ENCODE measurements at places on chromosomes 7 and 10.

DNA sequence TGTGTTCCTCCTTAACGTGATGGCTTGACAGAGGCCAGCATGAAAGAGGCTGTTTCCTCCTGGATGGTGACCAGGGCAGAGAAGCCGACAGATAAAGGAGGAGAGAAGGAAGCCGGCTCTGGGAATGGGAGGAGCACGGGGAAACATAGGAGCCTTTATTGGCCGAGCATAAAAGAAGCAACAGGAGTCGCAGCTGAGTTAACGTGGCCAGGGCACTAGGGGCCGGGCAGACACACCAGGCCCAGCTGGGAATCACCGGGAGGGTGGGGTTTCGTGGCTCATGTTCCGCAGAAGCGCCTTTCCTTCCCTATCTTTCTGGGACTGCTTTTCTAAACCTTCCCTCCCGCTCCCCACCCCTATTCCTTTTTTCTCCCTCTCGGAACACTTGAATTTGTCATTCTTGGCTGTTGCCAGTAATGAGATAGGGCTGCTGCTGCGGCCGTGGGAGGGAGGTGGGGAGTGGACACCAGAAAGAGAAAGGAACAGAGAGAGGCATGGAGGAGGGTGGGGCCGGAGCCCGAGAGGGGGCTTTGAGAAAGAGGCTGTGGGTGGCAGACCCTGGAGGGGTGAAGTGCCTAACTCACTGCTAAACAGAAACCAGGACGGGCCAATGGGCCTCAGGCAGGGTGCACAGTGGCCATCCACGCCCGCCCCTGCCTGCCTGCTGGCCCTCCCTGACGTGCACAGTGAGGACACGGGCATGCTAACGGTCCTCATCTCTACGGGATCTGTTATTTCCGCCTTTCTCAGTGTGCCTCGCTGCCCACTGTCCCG, 65.2 kb downstream of the COL13A1 start:
- DNase-seq: peak; percentile 49

DNA sequence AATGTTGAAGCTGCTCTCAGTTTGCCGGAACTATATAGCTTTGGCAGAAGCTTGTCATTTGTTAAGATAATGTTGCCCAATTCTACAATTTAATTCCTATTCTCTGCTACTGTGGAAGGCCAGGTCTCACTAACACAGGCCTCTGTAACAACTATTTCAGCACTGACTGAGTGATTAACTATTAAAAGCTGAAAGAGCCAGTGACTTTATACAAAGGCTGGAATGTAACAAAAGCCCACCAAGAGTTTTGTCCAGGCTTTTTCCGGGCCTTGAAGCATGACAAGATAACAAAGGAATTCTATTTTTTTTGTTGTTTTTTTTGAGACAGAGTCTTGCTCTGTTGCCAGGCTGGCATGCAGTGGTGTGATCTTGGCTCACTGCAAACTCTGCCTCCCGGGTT, 795.6 kb downstream of the PHTF2 start:
- DNase-seq: no peak

DNA sequence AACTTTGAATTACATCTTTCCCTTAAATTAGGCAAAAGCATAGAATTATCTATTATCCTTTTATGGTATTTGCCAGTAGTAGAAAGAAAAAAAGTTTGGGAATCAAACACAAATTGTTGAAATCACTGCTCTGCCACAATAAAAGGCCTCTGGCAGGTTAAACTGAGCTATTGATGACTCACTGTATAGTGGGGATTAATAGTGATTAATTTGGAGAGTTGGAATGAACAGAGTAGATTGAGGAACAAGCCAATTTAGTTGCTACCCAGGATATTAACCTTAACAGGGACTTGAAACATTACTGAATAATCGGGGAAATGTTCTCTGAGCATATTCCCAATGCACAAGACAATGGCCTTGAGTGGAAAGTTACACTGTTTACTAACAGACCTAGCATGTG, 33.1 kb downstream of the MASTL start:
- no peak for DNase-seq

DNA sequence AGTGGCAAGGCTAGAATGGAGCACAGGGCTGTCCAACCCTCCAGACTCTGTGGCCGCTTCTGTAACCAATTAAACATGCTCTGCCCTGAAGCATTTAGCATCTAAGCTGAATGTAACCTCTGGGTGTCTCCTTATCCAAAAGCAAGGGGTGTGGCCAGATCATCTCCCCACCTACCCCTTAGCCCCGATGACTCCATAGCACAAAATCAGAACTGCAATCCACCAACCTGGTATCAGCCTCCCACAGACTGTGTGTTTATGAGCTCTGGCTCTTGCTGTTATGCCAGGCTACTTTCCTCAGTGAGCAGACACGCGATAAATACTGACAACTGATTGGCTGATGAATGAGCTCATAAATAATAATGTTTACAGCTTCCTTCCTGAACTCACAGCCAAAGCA, 3.2 kb downstream of the FRMD4A start:
- DNase-seq: no peak

DNA sequence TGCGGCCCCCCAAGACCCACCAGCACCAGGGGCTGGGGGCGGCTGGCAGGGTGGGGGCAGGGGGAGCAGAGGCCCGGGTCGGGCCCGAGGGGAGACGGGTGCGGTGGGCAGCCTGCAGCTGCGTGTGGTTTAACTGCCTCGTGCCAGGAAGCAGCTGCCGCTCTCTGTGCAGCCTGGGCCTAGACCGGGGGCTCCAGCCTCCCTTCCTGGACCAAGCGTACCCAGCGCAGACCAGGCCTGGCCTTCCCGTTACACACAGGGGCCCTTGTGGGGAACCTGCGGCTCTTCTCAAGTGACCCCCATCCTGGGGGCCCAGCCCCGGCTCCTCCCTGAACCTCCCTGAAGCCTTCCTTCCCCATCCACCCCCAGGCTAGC, 6.6 kb upstream of the INTS1 start:
- DNase-seq: no peak
